ENCODE measurements at places on chromosomes 7 and 10. TPM values are rescaled to one million over a fixed set of nuclear protein-coding genes. Genes with fewer than 3 reads are reported as not detected.

CXCL12 gene
- total RNA-seq, result 76.7 TPM

PAPOLB gene
- under 0.01 TPM for total RNA-seq

C10orf62 gene
- not detected for total RNA-seq

LIPK gene
- total RNA-seq, result not detected

PPP1R17 gene
- not detected for total RNA-seq

CALCR gene
- total RNA-seq, result not detected

GIMAP4 gene
- not detected for total RNA-seq

SRI gene
- total RNA-seq, result 85.9 TPM

PLXDC2 gene
- 4.3 TPM for total RNA-seq

ASB13 gene
- total RNA-seq, result 9.0 TPM

MAGI2 gene
- 1.7 TPM for total RNA-seq

ADAM12 gene
- 16.7 TPM for total RNA-seq

All from myometrial cell (primary cell).